ENCODE measurements at places on chromosomes 5 and 9.

- DNase-seq: no peak
Measured at GRCh38 chr9:98864281-98865174, 57.1 kb downstream of the GALNT12 start.

DNA sequence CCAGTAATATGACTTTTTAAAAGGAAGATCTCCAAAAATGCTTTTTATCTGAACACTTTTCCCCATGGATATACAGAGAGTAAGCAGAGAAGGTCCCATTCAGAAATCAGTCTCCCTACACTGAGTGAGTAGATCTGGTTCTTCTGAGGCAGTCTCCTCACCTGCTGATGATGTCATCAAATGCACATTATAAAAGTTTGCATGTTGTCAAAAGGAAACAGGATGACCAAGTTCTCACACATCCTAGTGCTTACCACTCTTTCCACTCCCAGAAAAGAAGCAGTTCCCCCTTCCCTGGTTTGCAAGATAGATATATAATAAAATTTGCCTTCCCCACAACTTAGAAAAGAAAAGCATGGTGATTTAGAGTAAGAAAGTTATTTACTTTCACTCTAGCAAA is 180.5 kb downstream of the RAB3C start:
- no peak for DNase-seq

GRCh38 chr5:130762031-130762430 is 403.0 kb downstream of the HINT1 start:
- DNase-seq: no peak

DNA sequence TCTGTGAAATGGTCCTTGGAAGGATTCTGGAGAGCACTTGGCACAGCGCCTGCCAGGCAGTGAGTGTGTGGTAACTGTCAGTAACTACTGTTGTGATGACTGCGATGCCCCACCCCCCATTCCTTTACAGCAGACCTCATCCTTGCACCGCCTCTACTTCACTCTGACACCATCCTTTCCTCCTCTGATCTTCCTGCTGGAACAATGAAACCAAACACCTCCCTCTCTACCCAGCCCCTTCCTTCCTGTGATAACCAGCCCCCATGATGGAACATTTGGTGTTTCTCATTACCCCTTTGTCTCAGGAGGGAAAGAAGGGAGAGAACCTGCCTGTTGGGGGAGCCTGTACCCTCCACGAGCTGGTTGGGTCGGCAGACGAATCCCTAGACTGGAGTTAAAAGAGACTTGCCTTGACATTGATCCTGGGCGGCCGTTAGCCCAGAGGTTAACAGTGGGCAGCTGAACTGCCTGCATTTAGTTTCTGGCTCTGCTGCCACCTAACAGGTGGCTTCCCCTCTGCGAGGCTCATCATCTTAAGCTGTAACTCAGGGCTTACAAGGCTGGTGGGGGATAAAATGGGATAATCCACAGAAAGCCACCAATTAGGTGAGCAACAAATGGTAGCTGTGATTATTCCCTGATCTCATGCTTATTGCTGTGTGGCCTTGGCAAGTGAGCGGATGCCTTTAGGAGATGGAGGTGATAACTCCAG is 34.2 kb upstream of the GRPEL2 start:
- no peak for DNase-seq

All from ovary (tissue), 10 donors.